Kasumi-1 (cell line): ENCODE measurements at places on chromosomes 5 and 9.

- DNase-seq = no peak
These were observed 260.5 kb upstream of the MVB12B start for GRCh38 chr9:126066131-126066530.

DNA sequence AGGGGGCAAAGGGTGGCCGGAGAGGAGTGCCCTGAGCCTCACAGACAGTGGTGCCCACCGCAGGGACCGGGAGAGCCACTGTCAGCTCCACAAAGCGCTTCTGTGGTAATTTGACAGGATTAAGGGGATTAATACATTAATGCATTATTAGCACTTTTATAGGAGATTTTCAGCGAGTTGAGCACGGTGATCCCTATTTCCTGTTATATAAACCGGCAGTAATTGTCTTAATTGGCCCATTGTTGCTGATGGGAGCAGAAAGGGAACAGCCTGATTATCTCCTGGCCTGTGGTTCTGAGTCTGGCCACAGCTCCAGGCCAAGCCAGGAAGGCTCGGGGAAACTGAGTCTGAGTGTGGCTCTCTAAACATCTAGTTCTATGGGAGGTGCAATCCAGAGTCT lies 423.6 kb downstream of the CDK5RAP2 start:
- DNase-seq = no peak

DNA sequence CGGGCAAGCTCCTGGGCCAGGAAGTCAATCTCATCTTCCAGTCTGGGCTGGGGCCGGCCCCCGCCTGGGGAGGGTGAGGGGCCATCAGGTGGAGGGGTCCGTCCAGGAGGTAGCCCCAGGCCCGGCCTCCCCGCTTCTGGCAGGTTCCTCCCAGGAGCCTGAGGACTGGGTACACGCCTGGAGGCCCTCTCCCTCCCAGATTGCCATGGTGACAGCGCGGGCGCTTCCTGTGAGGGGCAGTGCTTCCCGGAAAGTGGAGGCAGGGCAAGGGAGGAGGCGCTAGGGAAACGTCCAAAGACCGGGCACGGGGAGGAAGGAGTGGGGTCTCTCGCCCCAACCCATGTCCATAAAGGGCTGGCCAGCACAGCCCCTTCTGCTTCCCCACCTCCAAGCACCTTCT lies 4.9 kb downstream of the NPDC1 start:
- no peak for DNase-seq

DNA sequence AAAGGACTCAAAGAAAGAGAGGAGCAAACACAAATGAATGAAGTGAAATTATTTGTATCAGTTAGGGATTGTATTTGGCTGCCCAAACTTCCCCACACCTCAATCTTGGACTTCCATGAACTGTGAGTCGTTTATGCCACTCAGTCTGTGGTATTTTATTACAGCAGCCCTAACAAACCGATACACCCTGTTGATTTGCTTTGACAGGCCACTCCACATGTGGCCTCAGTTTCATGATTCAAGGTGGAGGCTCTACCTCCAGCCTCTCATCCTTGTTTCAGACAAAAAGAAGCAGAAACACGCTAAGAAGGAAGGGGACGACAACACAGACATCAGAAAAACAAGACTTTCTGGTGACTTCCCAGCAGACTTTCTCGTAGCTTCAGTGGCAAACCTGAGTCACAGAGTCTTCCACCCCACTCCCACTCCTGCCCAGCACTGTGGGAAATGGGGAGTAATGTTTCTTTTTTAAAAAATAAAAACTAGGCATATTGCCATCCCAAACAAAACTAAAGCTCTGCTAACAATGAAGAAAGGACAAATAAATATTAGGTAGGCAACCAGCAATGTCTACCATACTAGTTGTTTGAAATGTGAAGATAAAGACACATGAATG lies 52.2 kb upstream of the ABCA1 start:
- DNase-seq = no peak

DNA sequence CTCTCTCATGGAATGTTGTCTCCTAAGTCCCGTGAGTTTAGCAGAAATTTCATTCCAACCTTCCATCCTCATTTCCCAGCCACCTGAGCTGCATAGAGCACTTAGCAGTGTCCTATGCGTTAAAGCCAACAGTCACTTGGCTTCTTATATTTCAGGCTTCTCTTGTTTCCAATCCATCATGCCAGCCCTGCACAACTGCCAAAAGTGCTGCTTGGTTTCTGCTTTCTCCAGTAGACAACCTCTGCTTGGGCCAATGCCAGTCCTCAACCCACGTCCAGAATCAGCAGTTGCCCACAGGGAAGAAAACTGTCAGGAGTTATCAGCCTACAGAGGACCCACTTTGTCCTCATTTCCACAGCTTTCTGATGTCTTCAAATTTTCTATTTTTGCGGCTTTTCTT lies 42.5 kb downstream of the KCNIP1 start:
- DNase-seq = no peak

GRCh38 chr9:27933210-27934025 lies 360.1 kb upstream of the C9orf72 start:
- DNase-seq = no peak

- DNase-seq = no peak
These were observed 35.3 kb upstream of the POMT1 start for GRCh38 chr9:131467214-131467935.

- peak; percentile 64 for DNase-seq
These were observed 52.5 kb downstream of the RPS23 start for GRCh38 chr5:82225525-82226172.

- no peak for DNase-seq
These were observed 3.7 kb downstream of the C5orf46 start for GRCh38 chr5:147902609-147903115.

- no peak for DNase-seq
These were observed 58.0 kb upstream of the SPATA31C2 start for GRCh38 chr9:88196142-88196790.

- no peak for DNase-seq
These were observed 9.8 kb downstream of the VDAC1 start for GRCh38 chr5:133994990-133995333.
